ENCODE measurements at places on chromosomes 2 and 18. TPM values are rescaled to one million over a fixed set of nuclear protein-coding genes. Genes with fewer than 3 reads are reported as not detected.

Gene RNF152
- polyA plus RNA-seq, result 7.9 TPM

Gene PGAP1
- polyA plus RNA-seq, result 37.8 TPM

Gene SLC8A1
- polyA plus RNA-seq, result 77.2 TPM

Gene TRIB2
- 202 TPM for polyA plus RNA-seq

Gene TMEM163
- polyA plus RNA-seq, result 1.4 TPM

Gene HOXD12
- polyA plus RNA-seq, result 0.41 TPM

Gene SLC14A1
- 3.4 TPM for polyA plus RNA-seq

Gene ABCG5
- 0.76 TPM for polyA plus RNA-seq

Gene RAB17
- 18.0 TPM for polyA plus RNA-seq

Gene APCDD1
- polyA plus RNA-seq, result 128 TPM

Gene CFAP210
- 3.1 TPM for polyA plus RNA-seq

GRCh38 chr2:7444626-7445025 is 527.4 kb downstream of the RNF144A start:
- DNase-seq, result no peak

DNA sequence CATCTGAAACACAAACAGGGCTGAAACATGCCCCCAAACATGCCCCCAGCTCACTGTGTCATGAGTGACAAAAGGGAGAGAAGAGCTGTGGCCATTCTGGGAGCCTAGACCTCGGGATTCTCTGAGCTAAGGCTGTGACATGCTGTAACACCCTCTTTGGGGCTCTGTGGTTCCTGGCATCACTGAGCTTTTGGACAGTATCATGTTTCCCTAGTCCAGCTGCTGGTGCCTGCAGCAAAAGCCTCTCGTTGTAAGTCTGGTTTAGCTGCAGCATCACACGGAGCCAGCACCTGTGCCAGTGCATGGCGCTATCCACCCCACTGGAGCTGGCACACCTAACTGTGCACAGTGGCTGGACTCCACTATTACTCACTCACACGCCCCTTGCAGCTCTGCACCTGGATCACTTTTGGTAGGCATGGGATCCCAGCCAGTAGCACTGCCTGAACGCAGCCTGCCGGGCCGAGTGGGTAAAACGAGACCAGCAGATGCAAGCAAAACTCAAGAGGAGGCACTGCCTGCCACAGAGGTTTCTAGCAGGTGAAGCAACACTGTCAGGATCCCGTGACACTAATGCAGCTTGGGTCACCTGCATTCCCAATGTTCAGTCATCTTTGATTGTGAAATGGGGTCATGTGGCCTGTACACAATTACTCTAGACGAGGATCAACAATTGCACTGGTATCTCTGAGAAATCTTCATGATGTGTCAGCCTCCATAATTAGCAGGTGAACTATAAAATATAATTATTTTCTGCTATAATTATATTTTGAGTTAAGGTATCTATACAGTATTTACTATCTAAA is 547.2 kb downstream of the ZNF804A start:
- DNase-seq, result no peak

- DNase-seq, result no peak
Measured at GRCh38 chr2:42770288-42771131, 6.6 kb upstream of the OXER1 start.

DNA sequence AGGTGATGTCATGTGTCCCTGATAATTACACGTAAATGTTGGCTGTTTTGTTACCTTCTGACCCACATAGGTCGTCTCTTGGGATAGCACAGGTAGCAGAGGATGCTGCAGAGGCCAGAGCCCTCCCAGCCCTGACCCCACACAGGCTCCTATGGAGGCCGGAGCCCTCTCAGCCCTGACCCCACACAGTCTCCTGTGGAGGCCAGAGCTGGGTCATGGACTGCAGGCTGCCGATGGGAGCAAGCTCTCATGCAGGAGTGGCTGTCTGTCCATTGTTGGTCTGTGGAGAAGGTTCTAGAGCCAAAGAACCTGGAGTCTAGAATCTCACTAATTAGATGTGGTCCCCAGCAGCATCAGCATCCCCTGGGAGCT is 155.5 kb downstream of the LDLRAD4 start:
- DNase-seq, result no peak

- no peak for DNase-seq
Measured at GRCh38 chr2:34815052-34815741, 1216.1 kb upstream of the FAM98A start.

GRCh38 chr2:10820978-10821695 is 8.6 kb upstream of the PDIA6 start:
- no peak for DNase-seq

DNA sequence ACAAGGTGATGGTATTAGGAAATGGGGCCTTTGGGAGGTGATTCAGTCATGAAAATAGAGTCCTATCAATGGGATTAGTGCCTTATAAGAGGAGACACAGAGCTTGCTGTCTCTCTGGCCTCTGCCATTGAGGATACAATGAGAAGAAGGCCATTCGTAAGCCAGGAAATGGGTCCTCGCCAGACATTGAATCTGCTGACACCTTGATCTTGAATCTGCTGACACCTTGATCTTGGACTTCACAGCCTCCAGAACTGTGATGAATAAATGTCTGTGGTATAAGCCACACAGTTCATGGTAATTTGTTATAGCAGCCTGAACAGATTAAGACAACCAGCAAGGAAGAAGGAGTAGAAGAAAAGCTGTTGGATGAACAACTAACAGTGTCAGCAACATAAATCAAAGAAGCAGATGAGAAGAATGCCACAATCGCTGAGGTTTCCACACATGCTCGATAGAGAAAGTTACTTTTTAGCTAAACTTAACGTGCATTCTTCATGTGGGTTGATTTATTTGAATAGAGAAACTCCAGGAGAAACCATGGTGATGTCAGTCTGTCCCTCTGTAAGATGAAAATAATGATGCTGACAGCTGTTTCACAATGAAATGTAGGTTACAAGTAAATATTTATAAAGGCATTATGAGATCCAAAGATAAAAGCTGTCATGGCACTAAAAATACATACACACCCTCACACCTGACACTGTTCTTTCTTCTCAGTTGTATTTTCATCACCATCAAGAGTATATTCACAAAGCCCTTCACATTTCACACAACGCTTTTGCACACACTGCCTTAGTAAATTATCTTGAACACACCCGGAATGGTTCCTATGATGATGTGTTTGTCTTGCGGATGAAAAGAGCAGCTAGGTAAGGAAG is 153.7 kb upstream of the NCK2 start:
- no peak for DNase-seq

DNA sequence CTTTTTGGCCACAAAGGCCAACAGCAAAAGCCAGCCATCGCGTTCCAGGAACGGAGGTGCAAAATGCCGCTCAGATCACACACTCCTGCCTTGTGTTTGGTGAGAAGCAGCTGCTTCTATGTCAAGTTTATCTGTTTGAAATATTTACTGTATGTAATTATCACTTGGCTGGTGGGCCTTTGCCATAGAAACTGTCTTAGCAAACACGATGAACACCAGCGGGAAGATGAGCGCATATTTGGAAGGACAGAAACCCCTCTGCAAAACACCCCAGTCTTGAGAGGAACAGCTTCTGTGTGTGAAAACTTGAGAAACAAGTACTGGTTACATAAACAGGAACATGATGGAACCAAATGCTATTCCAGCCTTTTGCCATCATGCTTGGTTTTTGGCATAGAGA is 59.7 kb downstream of the SCG2 start:
- no peak for DNase-seq

DNA sequence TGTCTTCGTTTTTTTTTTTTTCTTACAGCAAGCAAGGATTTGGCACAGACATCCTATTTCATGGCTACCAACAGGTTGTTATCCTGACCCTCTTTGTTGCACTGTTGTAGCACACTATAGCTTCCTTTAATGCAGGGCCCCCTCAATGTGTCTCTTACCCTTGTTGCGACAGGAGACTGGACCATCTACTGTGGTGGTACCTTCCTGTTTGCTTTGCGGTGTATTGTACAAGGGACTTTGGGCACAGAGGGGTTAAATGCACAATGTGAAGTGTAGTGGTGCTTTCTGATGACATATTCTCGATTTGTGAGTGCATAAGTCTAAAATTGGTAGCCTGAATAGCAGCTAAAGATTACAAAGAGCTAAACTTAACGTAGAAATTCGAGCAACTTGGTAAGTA is 27.5 kb downstream of the CCNT2 start:
- DNase-seq, result no peak

DNA sequence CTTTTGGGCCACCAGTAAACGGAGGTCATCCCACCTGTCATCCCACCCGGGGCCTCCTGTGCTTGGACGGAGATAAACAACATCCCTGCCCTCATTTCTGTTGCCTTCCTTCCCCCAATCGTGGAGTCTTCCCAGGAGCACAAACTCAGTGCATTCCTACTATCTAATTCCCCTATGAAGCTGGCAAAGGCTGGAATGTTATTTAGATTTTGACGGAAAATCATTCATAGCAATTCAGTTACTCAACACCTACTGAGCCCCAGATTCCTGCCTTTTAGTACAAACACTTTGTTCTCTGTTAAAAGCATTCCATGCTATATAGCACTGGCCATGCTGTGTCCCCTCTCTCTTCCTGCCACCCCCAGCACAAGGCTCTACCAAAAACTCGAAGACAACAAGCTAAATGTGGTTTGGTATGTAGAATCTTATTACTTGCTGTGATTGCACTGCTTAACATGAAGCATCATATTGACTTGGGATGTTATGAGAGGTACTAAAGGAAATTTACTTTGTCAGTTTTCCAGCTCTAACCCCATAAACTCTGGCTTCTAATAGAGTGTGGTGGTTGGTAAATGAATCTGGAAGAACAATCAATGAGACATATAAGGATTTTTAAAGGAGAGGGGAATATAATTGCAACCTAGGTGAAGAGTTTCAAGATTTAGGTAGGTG is 32.3 kb upstream of the IMPA2 start:
- no peak for DNase-seq

DNA sequence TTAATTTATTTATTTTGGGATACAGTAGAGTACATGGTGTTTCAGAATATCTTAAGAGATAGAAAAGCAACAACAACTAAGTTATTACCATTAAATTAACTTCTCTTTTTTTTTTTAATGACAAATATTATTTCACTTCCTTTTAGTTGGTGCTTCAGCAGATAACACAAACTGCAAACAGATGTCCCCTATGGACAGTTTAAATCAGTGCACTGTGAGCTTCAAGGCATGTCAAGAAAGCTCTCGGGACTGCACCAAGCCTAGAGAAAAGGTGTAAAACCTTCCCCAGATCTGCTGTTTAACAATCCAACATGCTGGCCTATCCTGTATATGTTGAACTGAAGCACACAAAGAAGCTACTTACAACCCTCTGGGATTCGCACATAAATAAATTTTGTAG is 122.7 kb downstream of the TCF4 start:
- DNase-seq, result no peak

DNA sequence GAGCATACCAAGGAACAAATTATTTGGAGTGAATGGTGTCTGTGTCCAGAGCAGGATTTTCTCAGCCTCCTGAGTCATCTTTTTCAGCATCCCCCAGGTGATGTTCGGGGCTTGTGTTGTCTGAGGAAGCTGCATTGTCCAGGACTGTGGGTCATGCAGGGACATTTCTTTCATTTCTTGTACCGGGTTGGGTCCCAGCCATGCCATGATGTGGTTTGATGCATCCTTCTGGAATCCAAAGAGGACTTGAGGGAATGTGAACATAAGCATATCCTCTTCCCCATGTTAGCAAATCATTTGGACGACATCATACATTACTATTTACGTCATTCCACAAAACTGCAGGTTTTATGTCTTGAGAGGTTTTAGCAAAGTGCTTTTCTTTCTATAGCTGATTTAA is 797.8 kb downstream of the CCDC85A start:
- DNase-seq, result no peak

GRCh38 chr2:196259507-196260481 is 88.4 kb upstream of the STK17B start:
- no peak for DNase-seq

DNA sequence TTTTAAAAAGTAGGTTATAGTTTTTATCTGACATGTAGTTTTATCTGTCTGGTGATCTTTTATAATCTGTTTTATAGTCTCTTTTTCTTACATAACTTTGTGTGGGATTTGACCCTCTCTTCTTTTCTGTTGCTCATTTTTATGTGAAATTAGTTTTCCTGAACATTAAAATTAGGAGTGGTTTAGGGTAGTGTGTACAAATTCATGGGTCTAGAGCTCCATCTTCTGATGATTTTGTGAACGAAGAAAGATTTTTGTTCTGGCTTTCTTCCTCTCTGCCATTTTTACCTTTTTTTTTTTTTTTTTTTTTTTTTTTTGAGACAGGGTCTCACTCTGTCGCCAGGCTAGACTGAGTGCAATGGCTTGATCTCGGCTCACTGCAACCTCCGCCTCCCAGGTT is 46.6 kb downstream of the SLC30A6 start:
- DNase-seq, result no peak

- DNase-seq, result no peak
Measured at GRCh38 chr2:29273004-29273684, 157.9 kb downstream of the CLIP4 start.

DNA sequence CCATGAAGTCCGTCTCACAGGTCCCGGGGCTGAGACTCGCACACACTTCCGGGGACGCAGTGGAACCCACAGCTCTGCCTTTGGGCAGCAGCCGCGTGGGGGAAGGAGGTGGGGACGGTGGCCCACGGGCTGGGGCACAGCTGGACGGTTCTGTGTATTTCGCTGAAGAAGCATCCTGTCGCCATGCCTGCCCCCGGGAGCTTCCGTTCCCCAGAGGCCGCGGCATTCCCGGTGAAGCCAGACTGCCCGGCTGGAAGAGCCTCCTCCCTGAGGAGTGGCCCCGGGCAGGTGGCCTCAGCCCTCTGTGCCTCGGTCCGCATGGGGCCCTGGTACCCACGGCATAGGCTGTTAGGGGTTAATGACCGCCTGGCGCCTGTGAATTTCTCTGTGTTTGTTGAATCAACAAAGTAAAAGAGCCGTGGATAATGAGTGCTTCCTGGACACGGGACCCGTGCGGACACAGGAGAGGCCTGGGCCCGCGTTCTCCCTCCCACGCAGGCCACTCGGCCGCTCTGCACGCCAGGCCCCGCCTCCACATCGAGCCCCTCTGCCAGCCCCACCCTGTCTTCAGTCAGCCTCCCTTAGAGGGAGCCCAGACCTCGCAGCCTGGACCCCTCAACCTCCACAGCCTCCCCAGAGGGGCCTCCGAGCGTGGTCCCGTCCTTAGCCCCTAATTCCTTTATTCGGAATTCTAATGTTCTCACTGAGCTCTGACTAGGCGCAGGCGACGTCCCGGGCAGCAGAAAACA is 51.0 kb downstream of the KCNG2 start:
- no peak for DNase-seq

DNA sequence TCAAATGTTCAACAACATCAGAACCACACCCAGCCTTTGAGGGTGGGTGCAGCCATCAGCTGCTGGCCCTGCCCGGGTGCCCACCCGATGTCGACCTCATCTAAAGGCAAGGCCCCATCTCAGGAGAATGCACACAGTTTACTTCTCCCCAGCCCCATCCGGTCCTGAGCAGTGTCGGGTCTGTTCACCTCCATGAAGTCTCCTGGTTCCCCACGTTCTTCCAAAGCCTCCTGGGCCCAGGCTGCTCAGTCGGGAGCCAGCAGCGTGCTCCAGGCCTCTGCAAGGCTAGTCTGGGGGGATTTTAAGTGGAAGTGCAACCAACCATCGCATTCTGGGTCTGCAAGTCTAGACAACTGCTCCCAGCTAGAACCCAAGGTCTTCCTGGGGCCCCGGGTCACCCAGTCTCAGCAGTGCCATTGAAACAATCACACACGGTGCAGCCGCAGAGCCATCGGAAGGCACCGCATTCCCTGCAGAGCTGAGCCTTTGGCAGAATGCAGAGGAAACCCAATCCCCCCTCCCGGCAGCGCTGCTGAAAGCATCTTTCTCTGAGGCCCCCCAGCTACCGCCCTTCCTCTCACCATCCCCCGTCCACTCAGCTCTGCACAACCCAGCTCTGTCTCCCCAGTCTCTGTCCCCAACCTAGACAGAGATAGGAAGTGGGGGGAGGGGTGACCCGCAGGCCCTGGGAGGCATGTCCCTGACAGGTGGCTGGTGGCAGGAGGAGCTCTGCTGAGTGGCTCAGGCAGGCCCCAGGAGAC is 8.5 kb downstream of the ESPNL start:
- DNase-seq, result no peak
